ENCODE measurements at places on chromosomes 13 and 19. TPM values are rescaled to one million over a fixed set of nuclear protein-coding genes. Genes with fewer than 3 reads are reported as not detected.

- DNase-seq, result no peak
Measured at GRCh38 chr13:85597790-85598500, 201.3 kb downstream of the SLITRK6 start.

TARM1 gene
- not detected for polyA plus RNA-seq

PODNL1 gene
- 2.4 TPM for polyA plus RNA-seq

- no peak for DNase-seq
Measured at GRCh38 chr13:49071341-49071937, 95.7 kb downstream of the FNDC3A start.

SLITRK5 gene
- 0.64 TPM for polyA plus RNA-seq

DNA sequence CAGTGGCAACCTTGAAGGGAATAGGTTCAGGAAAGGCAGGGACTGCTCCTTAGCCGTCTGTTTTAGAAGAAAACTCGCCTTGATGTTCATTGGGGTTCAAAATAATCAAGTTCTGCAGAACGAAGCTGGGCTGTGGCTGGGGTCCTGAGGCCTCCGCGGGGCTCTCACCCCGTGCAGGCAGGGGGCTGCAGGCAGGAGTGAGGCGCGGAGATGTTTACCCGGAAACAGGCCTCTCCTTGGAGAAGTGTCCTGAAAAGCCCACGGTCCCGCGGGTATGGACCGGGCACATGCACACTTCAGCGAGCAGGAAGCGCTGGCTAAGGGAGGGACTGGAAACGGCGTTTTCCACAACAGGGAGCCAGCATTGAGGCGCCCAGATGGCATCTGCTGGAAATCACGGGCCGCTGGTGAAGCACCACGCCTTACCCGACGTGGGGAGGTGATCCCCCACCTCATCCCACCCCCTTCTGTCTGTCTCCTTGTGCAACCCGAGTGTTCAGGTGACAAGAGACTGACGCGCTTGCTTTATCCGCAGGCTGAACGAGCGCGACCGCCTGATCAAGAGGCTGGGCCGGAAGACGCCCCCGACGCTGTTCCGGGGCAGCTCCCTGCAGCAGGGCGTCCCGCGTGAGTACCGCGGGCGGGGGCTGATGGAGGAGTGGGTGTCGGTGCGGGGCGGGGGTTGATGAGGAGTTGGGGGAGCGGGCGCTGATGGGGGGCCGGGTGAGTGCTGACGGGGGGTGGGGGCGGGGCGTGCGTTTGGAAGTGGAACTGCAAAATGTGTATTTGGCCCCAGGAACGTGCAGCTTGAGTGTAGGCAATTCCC lies 39.6 kb downstream of the SHISA2 start:
- peak; percentile 70 for DNase-seq

NKPD1 gene
- 0.42 TPM for polyA plus RNA-seq

DNA sequence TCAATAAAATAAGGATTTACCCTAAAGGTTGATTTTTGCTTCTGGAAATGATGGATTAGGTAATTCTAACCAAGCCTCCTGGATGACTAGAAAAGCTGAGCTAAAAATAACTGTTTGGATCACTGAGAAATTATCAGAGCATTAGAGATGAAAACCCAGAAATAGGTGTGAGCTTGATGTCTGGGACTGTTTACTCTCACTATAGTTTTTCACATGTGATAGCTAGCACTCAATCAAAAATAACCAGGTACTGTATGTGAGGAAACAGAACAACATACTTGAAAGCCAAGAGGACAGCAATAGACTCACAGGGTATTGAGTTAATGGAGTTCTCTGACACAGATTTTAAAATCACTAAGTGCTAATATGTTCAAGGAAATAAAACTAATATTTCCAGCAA lies 9.5 kb downstream of the ZAR1L start:
- DNase-seq, result no peak

DNA sequence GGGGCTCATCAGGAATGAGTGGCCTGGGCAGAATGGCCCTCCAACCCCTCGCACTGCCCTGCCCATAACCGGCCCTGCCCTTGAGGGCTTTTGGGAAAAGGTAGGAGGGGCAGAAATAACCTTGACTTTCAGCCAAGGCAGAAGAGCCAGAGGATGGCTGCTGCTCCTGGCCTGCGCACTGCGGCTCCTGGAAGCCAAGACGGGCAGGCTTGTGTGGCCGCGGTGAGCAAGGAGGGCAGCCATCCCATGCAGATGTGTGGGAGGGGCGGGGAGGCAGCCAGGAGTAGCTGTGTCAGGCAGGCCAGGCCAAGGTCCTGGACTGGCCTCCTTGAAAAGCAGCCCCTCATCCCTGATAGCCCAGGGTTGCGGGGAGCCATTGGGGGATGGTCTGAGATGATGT lies 57.6 kb upstream of the URI1 start:
- DNase-seq, result no peak

IQCN gene
- 7.6 TPM for polyA plus RNA-seq

DNA sequence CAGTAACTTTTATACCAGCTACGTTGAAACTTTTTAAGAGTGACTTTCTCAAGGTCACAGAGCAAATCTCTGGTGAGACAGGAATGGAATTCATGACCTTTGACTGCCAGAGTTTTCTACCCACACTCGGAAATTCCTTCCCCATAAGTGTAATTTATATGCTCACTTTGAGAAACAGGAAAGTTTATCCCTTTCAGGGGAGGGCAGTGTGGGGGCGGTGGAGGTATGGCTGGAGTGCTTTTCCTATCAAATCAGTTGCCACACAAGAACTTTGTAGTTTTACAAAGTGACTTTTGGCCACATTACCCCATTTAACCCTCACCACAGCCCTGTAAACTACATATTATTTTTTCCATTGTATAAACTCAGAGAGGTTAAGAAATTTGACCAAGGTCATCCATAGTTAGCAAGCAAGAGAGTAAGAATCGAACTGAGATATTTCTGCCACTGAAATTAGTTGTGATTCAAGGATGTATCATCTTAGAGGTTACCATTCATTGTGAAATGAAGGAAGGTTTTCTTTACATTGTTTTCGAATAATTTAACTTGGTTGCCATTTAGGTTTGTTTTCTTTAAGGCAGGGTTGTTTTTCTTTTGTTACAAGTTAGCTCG lies 5.9 kb downstream of the KLF12 start:
- no peak for DNase-seq

DNA sequence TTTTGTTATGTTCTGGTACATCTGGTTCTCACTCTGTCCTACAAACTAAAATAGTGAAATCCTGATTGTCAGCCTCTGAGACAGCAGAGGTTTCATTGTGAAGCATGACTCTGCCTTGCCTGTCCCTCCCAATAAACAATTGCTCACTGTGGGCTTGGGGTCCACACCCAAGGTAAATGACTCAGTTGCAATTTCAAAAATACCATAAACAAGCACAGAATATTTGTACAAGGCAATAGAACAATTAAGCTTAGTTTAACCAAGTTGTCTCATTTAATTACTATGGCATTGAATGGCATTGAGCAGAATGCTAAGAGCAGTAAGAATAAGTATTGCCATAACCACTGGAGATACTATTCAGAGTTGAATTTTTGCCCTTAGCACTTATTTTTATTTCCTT lies 353.6 kb downstream of the SPRY2 start:
- no peak for DNase-seq

CEACAM19 gene
- 0.24 TPM for polyA plus RNA-seq

GRCh38 chr19:47446534-47447469 lies 24.9 kb downstream of the SLC8A2 start:
- DNase-seq, result peak; percentile 70

- no peak for DNase-seq
Measured at GRCh38 chr19:55669418-55670279, 5.4 kb upstream of the EPN1 start.

N4BP2L1 gene
- polyA plus RNA-seq, result 12.1 TPM

ATXN8OS gene
- polyA plus RNA-seq, result not detected

DNA sequence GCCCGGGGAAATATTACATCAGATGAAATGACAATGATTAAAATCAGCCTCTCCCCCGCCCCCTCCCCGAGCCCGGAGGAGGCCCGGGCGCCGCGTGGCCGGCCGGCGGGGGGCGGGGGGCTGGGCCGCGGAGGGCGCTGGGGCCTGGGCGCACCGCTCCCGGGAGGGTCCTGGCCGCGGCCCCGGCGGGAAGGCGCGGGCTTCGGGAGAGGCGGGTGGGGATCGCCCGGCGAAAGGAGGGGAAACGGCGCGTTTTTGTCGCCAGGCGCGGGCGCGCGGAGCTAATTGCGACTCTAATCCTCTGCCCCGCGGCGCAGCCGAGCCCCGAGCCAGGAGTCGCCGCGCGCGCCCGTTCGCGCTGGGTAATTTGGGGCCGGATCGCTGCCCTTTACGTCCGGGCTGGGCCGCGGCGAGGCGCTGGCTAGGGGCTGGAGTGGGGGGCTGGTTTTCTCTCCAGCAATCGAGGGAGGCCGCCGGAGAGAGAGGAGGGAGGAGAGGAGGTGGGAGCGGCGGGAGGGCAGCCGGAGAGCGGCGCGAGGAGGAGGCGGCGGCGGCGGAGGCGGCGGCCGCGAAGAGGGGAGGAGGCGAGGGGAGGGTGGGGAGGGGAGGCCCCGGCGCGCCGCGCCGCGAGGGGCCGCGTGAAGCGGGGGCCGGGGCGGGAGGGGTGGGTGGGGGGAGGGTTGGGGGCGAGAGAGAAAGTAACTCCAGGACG lies at the start of gene KCTD15:
Gene KCTD15 (plus strand): TSS at position 707 of the 712 bp plus-strand sequence. CDS start 3,585 bp downstream, outside the sequence.
- peak; percentile 71 for DNase-seq

CACNG7 gene
- polyA plus RNA-seq, result 27.2 TPM

All from brain (organoid and tissue), 16 donors.